ENCODE measurements at places on chromosomes 4 and X. TPM values are rescaled to one million over a fixed set of nuclear protein-coding genes. Genes with fewer than 3 reads are reported as not detected.

PHEX gene
- 1.9 TPM for total RNA-seq

GAGE12E gene
- total RNA-seq = not detected

SYP gene
- 15.9 TPM for total RNA-seq

MFAP3L gene
- 1.7 TPM for total RNA-seq

FREM3 gene
- not detected for total RNA-seq

GAGE1 gene
- not detected for total RNA-seq

SYTL5 gene
- not detected for total RNA-seq

BEX1 gene
- 0.39 TPM for total RNA-seq

SCRG1 gene
- not detected for total RNA-seq

HMGN5 gene
- 3.0 TPM for total RNA-seq

MAGEB2 gene
- not detected for total RNA-seq

SPACA5 gene
- total RNA-seq = not detected

USP46 gene
- 8.5 TPM for total RNA-seq

All from activated T-cell treated with anti-CD3 and anti-CD28 coated beads, Interleukin-2, amount 50 U/mL, for 72 hours (primary cell).